ENCODE measurements at places on chromosomes 11 and 22.

- DNase-seq: no peak
Observed at GRCh38 chr11:109229682-109230081, 192.3 kb upstream of the C11orf87 start.

DNA sequence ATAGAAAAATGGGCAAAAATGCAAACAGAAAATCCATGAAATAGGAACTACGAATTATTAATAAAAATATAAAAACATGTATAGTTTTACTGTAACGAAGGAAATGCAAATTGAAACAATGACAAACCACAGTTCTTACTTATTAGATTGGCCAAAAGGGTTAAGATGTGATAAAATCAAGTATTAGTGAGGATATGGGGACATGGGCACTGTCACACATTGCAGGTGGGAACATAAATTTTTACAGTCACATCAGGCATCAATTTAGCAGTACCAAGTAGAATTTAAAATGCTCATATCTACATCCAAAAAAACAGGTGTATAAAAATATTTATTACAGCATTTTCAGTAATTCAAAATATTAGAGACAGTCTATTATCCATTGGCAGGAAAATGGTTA lies 353.2 kb upstream of the API5 start:
- no peak for DNase-seq

GRCh38 chr11:66978717-66979116 lies 3.6 kb downstream of the C11orf86 start:
- DNase-seq: no peak

DNA sequence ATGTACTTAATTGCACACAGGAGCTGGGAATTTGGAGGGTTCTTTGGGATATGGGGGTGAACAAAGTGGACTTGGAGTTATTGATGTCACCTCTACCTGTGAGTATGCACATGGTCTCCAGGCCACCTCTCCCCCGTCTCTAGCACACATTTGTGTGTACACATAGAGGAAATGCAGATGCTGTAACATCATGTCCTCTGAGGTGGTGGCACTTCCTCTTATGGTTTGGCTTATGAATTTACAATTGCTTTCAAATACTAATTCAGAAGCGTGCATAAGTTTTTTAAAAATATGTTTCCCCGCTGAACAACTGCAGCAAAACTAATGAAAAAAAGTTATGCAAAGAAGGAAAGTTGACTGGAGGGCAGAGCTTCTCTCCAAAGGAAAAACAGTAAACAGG lies 152.0 kb upstream of the TENM4 start:
- no peak for DNase-seq

DNA sequence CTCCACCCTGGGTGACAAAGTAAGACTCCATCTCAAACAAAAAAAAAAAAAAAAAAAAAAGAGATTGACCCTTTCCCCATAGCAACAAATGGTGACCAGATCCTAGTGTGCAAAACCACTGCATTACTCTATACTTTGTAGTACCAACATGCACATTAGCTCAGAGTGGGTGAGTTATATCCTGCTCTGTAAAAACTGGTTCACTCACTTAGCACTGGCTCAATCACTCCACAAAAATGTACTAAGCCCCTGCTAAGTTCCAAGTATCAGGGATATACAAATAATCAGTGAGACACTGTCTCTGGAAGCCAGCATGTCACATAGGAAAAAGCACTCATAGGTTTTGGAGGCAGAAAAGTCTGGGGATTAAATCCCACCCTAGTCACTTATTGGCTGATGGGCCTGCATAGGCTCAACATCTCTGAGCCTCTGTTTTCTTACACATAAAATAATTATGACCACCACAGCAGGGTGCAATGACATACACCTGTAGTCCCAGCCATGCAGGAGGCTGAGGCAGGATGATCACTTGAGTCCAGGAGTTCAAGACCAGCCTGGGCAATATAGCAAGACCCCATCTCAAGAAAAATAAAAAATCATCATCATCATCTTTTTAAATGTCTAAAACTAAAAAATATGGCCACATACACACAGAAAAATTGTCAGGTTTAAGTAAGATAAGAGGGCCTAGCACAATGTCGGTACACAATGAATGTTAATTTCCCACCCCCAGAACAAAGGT lies 11.9 kb downstream of the FAM168A start:
- DNase-seq: no peak

- no peak for DNase-seq
Observed at GRCh38 chr11:115083144-115083806, 404.9 kb downstream of the NXPE2 start.

GRCh38 chr11:117481885-117482284 lies 154.2 kb downstream of the CEP164 start:
- no peak for DNase-seq

- DNase-seq: no peak
Observed at GRCh38 chr11:43936076-43936475, 6.4 kb upstream of the C11orf96 start.

DNA sequence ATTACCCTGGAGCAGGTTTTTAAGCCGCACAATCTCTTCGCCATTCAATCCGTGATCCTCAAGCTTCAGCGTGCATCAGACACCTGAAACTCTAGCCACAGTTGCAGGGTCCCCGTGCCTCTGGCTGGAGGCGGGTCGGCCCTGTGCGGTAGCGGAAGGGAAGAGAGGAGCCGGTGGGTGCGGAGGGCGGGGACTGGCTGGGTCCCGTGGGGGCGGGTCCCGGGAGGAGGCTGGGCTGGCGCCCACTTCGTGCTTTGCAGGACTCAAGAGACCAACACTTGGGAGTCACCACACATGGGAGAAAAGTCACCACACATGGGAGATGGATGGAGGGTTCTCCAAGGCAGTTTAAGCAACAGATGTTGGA lies 772 bp downstream of the C22orf15 start:
- peak; percentile 23 for DNase-seq

GRCh38 chr11:70769106-70769505 lies 370.8 kb downstream of the CTTN start:
- DNase-seq: no peak

GRCh38 chr22:40345271-40345670 lies 1.0 kb upstream of the ADSL start:
- no peak for DNase-seq

GRCh38 chr11:46363031-46363407 lies 15.8 kb downstream of the DGKZ start:
- DNase-seq: no peak

- no peak for DNase-seq
Observed at GRCh38 chr11:15112131-15112541, 2.6 kb upstream of the INSC start.

GRCh38 chr11:128956401-128957201 lies 13.9 kb upstream of the TP53AIP1 start:
- no peak for DNase-seq

GRCh38 chr22:22870577-22871404 lies 16.8 kb upstream of the IGLL5 start:
- DNase-seq: no peak

DNA sequence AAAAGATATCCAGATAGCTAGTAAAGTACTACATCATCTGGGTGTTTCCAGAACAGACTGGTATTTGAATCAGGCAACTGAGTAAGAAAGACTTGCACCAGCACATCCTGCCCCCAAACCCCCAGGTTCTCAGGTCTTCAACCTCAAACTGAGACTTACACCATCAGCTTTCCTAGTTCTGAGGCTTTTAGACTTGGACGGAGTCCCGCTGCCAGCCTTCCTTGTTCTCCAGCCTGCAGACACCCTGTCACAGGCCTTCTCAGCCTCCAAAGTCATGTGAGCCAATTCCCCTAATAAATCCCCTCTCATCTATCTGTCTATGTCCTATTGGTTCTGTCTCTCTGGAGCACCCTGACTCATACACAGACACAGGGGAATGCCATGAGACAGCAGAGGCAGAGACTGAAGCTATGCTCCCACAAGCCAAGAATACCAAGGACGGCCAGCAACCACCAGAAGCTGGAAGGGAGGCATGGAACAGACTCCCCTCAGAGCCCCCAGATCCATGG lies 10.9 kb downstream of the SMCO4 start:
- DNase-seq: no peak

- DNase-seq: no peak
Observed at GRCh38 chr22:35611891-35612576, 5.1 kb downstream of the MB start.

- no peak for DNase-seq
Observed at GRCh38 chr11:82701847-82702520, 31.7 kb downstream of the FAM181B start.

DNA sequence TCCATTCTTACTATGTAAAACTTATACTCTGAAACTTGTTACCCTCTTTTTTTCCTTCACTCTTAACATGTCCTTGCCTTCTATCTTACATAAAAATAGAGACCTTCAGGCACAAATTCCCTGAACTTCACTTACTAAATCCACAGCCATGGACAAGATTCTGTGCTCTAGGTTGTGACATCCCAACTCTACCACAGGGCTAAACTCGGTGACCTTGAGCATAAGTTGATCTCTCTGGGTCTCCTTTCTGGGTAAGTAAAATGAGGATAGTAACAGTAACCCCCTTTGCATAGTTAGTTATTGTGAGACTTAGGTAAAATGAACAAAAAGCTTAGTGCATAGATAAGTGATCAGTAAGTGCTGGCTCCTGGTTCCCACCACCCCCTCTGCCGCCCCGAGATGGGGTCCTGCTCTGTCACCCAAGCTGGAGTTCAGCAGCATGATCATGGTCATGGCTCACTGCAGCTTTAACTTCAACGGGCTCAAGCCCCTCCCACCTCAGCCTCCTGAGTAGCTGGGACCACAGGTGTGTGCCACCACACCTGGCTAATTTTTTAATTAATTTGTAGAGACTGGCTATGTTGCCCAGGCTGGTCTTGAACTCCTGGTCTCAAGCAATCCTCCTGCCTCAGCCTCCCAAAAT lies 20.1 kb downstream of the C11orf58 start:
- DNase-seq: no peak

- DNase-seq: no peak
Observed at GRCh38 chr11:115347106-115347505, 157.1 kb downstream of the CADM1 start.

GRCh38 chr11:197741-198235 lies 4.9 kb downstream of the SCGB1C1 start:
- no peak for DNase-seq

GRCh38 chr11:65053827-65054508 lies 4.4 kb downstream of the NAALADL1 start:
- DNase-seq: no peak

DNA sequence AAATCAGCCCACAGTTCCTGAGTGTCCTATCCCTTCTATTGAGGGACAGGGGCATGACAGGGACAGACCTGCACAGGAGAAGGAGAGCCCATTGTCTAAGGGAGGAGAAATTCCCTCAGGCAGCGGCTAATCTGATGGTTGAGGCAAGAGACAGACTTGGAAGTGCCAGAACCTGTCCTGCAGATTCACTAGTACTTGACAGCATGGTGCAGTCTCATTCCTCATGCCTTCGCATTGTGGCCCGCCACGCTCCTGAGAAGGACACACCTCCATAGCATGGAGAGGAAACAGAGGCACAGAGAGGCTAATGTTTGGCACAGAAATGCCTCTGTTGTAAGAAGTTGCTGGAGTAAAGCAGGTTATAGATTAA lies 3.2 kb downstream of the P2RY6 start:
- DNase-seq: no peak

- no peak for DNase-seq
Observed at GRCh38 chr11:111983187-111983986, 41.8 kb upstream of the DLAT start.

- DNase-seq: no peak
Observed at GRCh38 chr22:11598492-11599440, 3929.2 kb upstream of the OR11H1 start.

DNA sequence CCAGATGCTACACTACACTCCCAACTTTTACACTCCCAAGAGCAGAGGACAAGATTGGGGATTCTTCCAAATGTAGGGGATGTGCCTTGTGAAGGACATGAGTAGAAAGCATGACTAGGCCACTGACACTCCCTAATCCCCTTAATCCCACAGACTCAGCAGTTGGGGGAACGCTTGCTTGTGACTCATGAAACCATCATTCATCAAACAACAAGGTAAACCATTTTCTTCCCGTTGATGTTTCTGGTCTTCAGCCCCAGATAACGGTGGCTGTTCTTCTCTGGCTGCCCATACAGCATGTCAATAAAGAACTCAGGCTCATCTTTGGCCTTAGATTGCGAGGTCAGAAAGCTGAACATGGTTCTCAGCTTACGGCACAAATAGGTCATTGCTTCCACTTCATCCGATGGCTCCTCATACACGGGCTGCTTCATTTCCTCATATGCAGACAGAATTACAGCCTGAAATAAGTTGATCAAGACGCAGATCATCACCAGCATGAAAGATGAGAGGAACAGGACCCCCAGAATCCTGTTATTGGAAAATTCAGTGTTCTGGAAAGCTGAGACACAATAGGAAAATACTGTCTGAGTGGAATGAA lies 6.4 kb upstream of the CDPF1 start:
- no peak for DNase-seq

GRCh38 chr11:126257764-126258163 lies 10.9 kb downstream of the SRPRA start:
- no peak for DNase-seq

DNA sequence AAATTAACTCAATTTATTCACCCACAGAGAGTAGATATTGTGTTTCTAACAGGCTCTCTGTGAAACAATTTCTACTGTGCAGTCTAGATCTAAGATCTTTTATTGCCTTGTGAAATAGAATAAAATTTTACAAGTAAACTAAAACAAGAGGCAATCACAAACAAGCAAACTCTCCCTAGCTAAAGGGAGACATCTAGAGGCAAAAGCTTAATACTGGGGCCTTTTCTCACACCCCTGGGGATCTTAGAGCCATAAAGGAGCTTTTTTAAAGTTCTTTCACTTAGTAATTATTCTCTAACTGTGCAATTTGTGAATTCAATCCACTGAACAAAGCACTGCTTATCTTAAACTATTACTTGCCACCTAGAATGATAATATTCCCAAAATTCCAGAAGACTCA lies 19.7 kb downstream of the ALG9 start:
- no peak for DNase-seq

- no peak for DNase-seq
Observed at GRCh38 chr11:97567801-97568200, 1178.0 kb downstream of the JRKL start.

DNA sequence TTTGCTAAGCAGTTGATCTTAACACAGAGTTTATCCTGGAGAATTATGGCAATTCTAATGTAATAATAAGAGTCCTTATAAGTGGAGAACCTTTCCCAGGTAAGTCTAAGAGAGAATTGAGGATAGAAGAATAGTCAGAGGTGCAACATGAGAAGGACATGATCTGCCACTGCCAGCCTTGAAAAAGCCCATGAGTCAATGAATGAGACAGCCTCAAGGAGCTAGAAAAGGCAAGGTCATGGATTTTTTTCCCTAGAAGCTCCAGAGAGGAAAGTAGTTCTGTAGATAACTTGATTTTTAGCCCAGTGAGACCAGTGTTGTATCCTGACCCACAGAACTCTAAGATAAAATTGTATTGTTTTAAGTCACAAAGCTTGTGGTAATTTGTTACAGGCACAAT lies 16.9 kb downstream of the MS4A6A start:
- no peak for DNase-seq

DNA sequence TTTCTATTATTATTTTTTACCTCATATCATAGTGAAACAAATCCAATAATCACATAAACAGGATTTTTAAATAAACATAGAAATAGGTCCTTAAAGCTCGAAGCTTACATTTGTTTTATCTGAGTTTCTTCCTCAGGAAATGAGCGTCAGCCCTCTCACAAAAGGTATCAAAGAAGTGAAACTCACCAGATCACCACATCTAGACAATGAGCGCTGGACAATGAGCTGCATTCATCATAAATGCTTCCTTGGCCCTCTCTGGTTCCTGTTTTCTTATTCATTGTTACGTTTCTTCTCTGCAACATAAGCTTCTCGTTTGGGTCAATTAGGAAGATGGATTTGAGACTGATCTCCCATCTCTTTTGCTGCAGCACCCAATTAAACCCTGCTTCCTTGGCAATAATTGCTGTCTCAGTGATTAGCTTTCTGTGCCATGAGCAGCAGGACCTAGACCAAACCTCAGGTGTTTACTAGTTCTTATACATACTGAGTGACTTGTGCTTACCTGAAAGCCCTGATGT lies 649.9 kb upstream of the LUZP2 start:
- no peak for DNase-seq

Data from activated naive CD4-positive, alpha-beta T cell (primary cell).